ENCODE measurements at places on chromosomes 3 and 15.

DNA sequence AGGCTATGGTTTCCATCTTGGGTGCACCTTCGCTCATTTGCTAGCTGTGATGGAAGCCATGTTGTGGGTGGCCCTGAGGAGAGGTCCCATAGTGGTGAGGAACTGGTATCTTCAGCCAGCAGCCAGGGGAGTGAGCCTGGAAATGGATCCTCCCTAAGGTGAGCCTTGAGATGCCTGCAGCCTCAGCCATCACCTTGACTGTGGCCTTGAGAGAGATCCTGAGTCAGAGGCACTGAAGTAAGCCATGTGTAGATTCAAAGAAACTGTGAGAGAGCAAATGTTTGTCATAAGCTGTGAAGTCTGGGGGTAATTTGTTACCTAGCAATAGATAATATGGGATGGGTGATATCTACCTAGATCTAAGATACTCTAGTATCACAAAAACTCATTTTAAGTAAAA, 105.3 kb downstream of the SNRK start:
- no peak for DNase-seq

DNA sequence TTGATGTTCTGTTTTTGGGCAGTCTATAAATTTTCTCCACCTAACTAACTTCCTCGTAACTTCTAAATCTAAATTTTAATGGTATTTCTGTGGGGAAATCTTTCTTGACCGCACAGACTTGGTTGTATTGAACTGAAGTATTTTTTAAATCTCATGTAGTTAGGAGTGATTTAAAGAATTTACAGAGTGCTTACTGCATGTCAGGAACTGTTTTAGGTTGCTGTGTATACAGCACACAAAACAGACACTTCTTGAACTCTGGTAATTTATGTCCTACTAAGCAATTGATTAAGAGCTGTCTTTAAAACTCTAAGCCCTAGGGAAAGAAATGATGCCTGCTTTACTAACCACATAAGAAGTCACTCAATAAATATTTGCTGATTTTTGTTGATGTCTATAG, 1350.2 kb downstream of the ZPLD1 start:
- no peak for DNase-seq

GRCh38 chr3:81965696-81966095, 204.3 kb upstream of the GBE1 start:
- DNase-seq = no peak

DNA sequence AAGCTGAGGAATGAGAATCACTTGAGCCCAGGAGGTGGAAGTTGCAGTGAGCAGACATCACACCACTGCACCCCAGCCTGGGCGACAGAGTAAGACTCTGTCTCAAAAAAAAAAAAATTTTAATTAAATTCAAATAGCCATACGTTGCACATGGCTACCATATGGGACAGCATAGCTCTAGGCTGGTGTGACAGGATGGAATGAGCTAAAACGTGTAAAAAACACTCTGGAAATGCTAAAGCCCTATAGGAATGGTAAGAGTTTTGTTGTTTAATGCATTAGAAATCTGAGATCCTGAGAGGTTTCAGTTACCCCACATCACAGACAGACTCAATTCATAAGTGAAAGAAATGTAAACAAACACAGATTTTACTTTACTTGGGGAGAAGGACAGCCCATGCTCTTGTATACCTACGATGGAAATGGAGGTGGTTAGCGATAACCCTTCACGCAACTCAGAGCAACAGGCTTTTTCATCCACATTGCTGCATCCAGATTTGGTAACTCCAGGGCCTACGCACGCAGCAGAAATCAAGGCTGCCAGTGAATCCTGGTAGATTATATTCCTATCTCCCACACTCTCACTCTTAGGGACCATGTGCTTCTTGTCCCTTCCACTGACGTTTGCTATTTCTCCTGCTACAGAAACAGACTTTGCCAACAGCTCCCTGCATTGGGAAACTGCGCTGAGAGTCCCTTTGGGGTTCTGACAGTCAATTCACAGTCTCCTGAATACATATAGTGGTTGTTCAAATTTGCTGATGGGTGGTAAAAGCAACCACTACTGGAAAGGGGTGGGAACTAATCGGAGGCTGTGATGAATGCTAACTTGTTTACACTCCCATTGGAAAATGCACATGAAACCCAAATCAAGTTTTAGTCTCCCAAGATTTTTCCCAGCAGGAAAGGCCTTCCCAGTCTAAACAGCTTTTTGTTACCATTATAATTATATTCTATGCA, 3.1 kb downstream of the SH3BP5 start:
- DNase-seq = no peak

- DNase-seq = no peak
Measured at GRCh38 chr15:80465626-80466005, 61.4 kb downstream of the ARNT2 start.

DNA sequence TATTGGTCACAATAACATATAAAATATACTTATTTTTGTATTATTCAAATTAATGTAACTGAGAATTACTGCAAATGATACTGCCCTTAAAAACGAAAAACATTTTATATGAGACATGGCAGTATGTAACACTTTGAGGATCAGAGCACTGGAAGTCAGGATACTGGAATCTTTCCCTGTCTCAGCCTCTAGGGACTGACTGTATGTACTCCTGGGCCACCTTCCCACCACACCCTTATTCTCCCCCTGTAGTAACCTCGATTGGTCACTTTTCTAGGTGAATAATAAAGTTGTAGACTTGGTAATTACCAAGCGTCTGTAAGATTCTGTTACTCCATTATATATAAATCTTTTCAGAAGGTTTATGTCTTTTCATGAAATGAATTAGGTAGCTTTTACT, 43.0 kb downstream of the LRRC49 start:
- DNase-seq = no peak

DNA sequence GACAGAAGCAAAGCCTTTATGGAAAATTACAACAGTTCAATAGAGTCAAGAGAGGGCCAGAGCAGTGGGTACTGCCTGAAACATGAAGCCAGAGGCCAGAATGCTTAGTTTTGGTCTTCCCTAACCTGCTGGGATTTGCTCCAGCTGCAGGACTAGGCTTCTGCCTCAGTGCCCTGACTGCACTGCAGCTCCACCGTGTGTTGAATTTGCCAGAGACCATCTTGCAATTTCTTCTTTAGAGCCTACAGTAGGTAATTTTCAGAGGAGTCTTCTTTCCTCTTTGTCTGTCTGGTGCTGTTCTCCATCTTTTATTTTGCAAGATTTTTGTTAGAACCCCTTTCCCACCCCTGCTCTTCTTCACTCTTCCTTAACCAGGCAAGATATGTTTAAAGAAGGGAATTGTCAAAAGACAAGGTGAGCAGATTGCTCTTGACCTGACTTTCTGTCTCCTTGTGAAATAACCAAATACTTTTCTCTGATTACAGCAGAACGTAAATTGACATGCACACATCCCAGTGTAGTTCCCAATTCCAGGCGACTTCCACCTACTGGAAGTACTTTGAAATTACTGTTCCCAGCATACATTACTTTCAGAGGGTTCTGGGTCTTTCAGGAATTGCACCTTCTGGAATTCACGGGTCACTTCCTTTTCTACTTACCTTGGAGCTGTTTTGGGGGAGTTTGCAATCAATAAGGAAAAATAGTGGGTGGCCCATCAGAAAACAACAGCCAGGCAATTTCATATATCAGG, 161.2 kb downstream of the MINAR1 start:
- no peak for DNase-seq

- no peak for DNase-seq
Measured at GRCh38 chr3:190064112-190064511, 56.6 kb downstream of the P3H2 start.

DNA sequence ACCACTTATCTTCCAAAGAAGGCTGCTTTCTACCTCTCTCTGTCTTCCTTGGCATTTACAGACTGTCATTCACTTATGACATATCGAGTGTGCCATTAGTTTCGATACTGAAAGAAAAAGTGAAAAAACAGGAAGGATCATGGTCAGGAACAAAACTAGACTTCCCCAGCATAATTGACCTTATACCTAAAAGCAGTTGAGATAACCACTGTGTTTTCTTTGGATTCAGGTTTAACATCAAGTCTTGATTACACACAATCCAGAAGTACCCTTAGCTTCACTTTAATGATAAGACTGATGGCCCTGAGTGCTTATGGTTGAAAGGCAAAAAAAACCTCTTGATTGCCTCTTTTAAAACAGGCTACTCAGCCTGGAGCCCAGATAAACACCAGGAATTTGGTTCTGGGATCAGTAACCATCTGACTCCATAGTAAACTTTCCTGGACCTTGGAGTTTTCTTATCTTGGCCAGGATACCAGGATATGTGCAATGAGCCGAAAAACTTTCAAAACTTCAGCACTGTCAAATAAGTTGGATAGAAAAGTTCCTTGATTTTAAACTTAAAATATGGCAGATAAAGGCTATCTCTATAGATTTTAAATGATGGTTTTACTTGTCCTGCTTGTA, 5.0 kb upstream of the UACA start:
- DNase-seq = no peak

GRCh38 chr15:52180851-52181450, 10.2 kb downstream of the GNB5 start:
- DNase-seq = no peak

- no peak for DNase-seq
Measured at GRCh38 chr3:145915787-145916186, 245.2 kb downstream of the PLOD2 start.

- DNase-seq = no peak
Measured at GRCh38 chr3:195039180-195039843, 231.6 kb downstream of the XXYLT1 start.

DNA sequence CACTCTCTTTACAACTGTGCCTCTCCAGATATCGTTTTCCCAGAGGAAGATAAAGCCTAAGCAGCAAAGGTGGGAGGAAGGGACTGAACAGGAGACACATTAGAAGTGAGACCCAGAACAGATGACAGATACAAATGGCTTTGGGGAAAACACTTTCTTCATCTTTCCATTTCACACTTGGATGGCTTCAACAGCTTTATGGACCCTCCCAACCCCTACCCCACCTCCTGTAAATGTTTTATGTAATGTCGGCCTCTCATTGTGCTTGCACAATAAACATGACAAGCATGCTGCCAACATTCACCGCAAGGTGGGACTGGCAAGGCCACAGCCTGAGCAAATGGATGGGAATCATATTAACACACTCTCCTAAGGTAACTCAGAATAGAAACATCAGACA, 1088.6 kb downstream of the TUSC7 start:
- no peak for DNase-seq

DNA sequence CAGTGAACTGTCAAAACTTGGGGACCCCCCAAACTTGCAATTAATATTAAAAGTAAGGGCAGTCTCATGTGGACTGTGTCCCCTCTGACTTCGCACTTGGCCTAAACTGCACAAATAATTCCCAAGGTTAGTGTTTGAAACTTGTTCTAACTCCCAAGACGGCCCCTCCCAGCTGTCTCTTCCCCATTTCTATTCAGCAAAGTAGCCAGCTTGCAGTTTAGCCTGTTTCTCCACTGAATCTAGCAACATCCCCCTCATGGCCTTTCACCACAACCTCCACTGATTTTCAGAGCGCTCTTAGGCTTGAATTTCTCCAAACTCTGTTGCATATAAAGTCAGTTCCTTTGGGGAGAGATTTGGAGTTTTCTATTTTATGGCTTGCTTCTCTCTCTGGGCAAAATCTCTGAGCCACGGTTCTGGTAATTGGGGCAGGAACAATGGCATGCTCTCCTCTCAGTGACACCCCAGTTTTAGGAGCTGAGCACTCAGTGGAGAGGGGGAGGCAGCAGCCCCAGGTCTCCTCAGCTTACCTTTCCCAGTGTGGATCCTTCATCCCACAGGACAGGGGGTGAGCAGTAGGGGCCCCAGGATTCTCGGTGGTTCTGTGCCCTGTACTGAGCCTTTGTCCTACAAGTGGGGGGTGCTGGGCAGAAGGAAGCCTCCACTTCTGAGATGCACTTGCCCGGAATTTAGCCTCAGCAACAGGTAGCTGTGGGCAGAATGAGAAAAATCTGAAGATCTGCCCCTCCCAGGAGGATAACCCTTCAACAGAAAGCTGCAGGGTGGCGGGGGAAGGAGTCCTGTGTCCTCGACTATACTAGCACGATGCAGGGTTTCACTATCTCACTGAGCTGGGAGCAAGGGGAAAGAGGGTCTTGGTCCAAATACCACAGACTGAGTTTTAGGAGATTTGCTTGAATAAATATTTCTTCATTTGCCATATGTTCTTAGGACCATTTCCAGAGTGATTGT, 39.3 kb upstream of the GATA2 start:
- no peak for DNase-seq

DNA sequence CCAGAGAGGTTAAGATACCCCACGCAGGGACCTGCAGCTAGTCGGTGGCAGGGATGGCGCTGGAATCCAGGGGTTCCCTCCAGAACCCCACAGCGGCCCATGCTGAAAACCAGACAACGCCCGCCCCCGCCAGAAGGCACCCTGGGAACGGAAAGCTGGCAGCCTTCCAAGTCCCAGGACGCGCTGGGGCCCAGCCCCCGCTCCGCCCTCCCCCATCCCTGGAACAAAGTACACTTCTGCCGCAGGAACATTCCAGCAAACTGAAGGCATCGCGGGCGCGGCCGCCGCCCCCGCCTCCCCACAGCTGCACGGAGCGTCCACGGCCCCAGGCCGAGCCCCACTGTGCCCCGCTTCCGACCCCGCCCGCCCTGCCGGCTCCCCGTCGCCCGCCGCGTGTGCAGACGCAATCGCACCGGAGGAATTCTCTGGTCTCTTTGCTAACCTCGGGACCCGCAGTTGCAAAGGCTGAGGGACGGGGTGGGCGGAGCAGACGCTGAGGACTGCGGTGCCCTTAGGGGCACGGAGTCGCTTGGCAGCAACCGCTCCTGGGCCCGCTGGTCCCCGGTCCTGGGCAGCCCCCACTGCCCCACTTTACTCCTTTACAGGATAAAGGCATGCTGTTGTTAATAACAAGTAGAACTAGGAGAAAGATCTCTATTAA, 44.8 kb upstream of the RNU6-1 start:
- DNase-seq = peak; percentile 64

DNA sequence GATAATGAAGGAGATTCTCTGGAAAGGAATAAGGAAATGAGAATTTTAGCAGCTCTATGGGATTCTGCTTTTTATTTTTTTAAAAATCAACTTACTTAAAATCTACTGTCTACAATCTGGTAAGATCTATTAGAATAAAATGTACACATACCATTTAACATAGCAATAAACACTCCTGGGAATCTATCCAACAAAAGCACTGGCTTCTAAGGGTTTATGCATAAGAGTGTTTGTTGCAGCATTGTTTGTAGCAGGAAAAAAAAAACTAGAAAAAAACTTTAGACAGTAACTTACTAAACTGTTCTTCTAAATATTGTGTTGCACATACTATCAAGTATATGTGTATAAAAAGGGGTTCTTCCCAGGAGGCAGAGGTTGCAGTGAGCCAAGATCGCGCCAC, 15.7 kb upstream of the RBP1 start:
- no peak for DNase-seq

- DNase-seq = peak; percentile 61
Measured at GRCh38 chr15:86743283-86743903, 663.7 kb downstream of the AGBL1 start.

DNA sequence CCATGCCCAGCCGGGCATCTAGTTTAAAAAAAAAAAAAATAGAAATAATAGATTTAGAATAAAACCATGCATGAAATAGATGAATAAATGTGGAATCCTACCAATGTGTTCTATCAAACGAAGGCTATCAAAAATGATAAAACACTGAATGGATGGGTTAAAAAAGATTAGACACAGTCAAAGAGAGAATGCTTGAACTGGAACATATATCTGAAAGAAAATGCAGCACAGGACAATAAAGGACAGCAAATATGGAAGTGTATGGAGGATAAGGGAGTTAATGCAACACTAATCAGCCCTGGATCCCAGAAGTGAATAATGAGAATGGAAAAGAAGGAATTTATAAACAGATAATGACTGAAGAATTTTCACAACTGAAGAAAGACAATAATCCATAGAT, 571.7 kb downstream of the GRM7 start:
- no peak for DNase-seq

GRCh38 chr15:33494306-33494705, 183.5 kb downstream of the RYR3 start:
- no peak for DNase-seq

GRCh38 chr3:52527732-52528585, 5.7 kb downstream of the NT5DC2 start:
- DNase-seq = no peak
